ENCODE measurements at places on chromosomes 13 and 19.
A peak's percentile ranks its signal among the peaks of the same experiment; 100 is the strongest.

- no peak for DNase-seq
Measured at GRCh38 chr19:16385821-16386220, 61.2 kb downstream of the KLF2 start.

- peak; percentile 77 for DNase-seq
Measured at GRCh38 chr19:50500060-50500752, 10.8 kb downstream of the JOSD2 start.

DNA sequence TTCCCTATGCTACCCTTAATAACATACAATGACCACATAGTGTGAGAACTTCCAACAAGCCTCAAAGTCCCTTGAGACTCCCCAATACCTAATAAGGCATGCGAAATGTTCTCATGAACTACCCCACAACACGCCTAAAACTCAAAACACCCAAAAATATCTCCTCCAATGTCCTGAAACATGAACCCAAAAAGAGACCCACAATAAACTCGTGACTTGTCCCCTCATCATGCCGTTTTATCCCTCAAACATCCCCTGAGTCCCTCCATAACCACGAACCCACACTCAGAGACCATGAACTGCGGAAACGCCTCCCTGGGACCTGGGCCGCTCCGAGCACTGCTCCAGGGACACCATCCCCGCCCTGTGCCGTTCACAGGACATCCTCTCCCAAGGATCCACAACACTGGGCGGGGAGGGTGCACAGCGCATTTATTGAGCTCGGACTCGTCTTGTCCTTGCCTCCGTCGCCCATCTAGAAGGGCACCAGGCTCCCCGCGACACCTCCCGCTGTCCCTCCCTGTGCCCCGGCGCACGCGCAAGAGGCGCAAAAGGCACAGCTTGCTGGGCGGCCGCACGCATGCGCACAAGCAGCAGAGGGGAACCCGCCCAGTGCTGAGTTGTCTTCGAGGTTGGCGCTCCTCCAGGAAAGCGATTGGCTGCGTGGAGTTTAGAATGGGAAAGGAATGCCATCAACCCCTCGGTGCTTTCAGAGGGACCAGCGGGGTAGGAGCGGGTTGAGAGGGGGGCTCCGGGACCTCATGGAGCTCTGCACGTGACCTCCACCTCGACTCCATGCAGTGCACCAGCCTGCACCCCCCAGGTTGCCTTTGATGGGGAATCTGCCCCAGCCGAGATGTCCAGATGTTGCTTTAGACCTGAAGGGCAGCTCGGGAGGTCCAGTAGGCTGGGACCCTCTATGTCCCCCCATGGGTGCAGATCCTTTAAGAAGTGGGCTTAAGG is 8.8 kb downstream of the FXYD3 start:
- peak; percentile 83 for DNase-seq

DNA sequence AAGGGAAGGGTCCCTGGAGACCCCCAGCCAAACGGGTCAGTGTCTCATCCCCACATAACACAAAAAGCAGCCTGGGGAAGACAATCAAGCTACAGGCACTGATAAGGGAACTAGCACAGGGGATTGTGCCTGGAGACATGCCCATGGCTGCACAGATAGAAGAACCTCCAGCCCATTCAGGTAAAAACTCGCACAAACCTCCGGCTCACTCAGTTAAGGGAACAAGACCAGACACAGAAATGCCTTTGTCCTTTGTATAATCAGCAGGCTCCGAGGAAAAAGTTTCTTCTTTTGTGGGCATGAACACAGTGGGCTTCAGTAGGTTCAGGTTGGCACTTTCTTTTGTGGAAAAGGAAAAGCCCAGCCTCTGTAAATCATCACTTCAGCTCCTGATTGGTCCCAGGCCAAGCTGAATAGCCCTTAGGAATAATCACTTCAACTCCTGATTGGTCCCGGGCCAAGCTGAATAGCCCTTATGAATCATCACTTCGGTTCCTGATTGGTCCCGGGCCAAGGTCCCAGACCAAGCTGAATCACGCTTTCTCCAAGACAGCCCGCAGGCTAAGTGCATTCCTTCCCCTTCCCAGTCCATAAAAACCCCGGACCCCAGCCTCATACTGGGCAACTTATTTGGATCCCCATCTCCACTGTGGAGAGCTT is 5.0 kb upstream of the ZNF230 start:
- DNase-seq: no peak

GRCh38 chr13:56558698-56559320 is 581.9 kb upstream of the PRR20A start:
- no peak for DNase-seq

DNA sequence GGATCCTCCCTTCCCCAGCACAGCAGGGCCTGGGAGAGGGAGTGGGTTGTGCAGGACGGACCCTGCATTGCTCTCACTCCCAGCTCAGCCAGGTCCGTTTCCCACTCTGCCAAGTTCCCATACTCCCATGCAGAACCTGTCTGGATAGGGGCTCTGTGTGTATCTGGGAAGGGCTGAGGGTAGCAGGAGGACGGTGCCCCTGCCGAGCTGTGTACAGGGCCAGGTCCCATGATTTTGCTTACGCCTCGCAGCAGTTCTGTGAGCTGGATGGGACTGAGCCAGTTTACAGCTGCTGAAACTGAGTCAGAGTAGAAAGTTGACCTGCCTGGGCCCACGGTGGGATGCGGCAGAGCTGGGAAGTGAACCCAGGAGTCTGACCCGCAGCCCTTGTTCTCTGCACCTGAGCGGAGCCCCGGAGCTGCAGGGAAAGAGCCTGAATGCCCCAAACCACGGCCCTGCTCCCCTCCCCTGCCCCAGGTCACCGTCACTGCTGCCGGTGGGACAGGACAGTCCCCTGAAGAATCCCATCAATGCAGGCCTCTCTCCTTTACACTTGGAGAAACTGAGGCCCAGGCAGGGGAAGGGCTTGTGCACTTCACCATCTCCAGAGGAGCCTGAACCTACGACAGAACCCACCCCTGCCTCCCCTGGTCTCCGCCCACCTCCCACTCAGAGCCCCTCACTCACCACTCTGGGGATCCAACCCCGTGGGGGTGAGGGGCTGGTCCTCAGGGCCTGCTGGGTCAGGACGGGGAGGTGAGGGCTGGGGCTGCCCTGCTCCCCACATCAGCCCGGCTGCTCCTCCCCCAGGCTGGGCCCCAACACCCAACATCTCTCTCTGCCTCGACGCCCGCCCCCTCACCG is 3.5 kb downstream of the LILRB5 start:
- no peak for DNase-seq

- no peak for DNase-seq
Measured at GRCh38 chr13:52026246-52026626, 1.7 kb downstream of the UTP14C start.

DNA sequence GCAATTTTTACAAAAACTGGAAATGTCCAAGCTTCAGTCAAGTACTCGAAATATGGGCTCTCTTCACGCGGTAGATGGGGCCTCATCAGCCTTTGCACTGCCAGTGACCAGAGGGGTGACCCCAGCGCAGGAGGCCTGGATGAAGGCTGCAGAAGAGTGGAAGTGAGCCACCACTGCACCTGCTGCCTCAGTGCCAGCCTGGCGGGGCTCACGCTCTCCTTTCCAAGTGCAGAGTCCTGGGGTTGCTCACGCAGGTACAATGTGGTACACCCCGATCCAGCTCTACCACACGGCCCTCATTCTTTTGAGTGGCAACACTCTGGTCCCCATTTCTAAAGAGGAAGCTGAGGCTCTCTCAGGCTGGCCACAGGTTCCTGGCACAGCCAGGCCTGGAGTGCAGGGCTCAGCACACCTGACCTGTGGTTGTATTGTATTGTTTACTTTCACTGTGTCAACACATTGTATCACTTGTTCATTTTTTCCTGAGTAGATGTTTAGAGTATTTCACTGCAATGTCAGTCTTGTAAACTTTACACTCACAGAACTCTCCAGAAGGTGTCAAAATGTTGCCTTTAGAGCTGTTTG is 97.3 kb upstream of the SOX1 start:
- no peak for DNase-seq

DNA sequence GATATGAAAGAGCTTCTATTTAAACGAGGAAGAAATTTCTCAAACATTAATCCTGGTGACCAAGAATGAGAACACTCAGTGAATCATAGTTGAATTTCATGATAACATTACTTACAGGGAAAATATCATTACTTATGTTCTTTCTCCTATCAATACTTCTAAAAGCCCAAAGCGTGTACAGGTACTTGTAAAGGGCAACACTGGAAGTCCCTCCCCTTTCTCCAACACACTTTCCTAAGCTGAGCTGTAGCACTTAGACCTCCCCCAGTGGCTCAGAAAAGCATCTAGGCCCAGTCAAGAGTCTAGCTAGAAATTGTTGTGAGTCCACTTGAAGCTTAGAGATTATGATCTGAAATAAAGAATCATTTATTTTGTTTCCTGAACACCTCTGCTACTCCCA is 150.7 kb downstream of the ABCC4 start:
- no peak for DNase-seq

DNA sequence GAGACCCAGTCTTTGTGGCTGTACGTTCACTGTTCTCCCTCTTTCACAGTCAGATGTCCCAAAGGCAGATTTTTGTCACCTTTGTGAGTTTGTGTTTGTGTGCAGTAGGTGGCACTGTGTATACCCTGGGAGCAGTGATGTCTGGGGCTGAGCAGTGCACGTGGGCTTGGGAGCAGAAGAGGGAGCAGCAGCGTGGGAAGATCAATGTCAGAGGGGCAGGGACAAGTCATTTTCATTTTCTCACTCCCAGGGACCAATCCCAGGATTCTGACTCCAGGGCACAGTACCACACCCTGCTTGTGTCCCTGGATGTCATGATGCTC is 2.0 kb upstream of the PSG6 start:
- peak; percentile 7 for DNase-seq

GRCh38 chr13:97335488-97336134 is 98.4 kb upstream of the RAP2A start:
- no peak for DNase-seq

DNA sequence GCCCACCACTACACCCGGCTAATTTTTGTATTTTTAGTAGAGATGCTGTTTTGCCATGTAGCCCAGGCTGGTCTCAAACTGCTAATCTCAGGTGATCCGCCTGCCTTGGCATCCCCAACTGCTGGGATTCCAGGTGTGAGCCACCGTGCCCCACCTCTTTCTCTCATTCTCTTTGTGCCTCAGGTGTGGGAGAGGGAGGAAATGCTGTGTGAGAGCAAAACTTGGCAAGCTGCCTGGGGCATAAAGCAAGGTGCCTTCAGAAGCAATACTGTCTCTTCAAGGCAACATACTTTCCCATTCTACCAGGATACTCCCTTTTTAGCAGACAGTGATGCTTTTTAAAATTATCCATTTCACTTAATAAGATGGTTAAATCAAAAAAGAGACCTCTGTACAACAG is 53.2 kb upstream of the RFC3 start:
- DNase-seq: no peak

- DNase-seq: peak; percentile 64
Measured at GRCh38 chr19:19115954-19116353, 22.3 kb downstream of the TMEM161A start.

Measured in NAMALWA (cell line).